Right atrium auricular region (tissue), 2 donors: ENCODE measurements at places on chromosomes 1 and 21. TPM values are rescaled to one million over a fixed set of nuclear protein-coding genes. Genes with fewer than 3 reads are reported as not detected.

MARCKSL1 gene
- total RNA-seq = 34.5 TPM

BTF3L4 gene
- total RNA-seq = 37.9 TPM

SPATA46 gene
- total RNA-seq = not detected

ARHGAP30 gene
- 4.6 TPM for total RNA-seq

BSND gene
- total RNA-seq = not detected

KANK4 gene
- 0.63 TPM for total RNA-seq

OR2L3 gene
- not detected for total RNA-seq

PEAR1 gene
- total RNA-seq = 12.5 TPM

GRCh38 chr1:110615548-110616130, 9.5 kb upstream of the KCNA2 start:
- H3K27me3 ChIP-seq = no peaks in the 10 kb centered on the region
- DNase-seq = no peak
- H3K27ac ChIP-seq = no peak overlapping the region
- H3K4me3 ChIP-seq = no peak overlapping the region
- no peaks in the 10 kb centered on the region for H3K36me3 ChIP-seq

DNA sequence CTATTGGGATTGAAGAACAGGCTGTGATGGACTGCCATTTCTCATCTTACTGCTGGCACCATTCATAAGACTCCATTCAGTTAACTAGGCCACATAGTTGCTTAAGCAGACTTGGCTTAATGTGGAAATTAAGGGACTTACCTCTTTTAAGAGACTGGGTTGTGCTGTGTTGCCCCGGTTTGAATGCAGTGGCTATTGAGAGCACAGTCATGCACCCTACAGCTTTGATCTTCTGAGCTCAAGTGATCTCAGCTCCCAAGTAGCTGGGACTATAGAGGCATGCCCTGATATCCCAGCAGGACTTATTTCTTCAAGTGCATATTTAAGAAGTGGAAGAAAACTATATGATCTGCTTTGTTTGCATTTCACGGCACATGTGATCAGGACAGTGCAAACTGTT, 181.1 kb downstream of the RASAL2 start:
- H3K4me3 ChIP-seq = no peak overlapping the region
- no peaks in the 10 kb centered on the region for H3K27me3 ChIP-seq
- no peaks in the 10 kb centered on the region for H3K4me1 ChIP-seq
- no peaks in the 10 kb centered on the region for H3K36me3 ChIP-seq
- no peak for DNase-seq

GRCh38 chr1:33575324-33575879, 103.0 kb downstream of the ZSCAN20 start:
- no peaks in the 10 kb centered on the region for H3K27me3 ChIP-seq
- no peaks in the 10 kb centered on the region for H3K4me1 ChIP-seq
- no peak overlapping the region for H3K4me3 ChIP-seq
- no peaks in the 10 kb centered on the region for H3K36me3 ChIP-seq

DNA sequence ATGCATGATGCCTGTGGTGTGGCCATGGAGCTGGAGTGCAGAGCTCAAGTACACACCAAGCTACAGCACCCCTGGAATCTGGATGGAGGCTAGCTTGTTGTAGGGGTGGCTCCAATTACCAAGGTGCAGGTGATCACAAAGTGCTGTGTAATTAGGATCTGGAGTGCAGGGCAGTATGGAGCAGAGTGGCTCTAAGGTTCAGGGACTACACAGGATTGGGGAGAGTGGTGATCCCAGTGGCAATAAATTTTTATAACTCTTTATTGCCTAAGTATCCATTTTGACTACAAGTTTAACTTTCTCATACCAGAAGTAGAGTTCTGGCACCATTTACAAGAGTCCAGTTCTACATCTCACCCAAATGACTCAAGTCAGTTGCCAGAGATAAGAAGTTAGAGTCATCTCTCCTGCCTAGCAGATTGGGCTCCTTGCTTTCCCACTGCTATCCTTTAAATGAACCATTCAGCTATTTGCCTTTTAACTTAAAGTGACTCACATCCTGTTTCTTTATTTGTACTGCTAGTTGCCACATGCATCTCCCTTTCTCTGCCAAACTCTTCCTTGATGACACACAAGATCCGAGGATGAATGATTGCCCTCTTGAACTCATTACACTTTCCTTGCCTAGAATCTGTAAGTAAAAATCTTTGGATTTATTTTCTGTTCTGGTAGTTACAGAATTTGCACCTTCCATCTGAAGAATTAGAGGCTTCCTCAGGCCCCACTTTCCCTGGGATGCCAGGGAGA, 427.2 kb downstream of the KCNT2 start:
- no peaks in the 10 kb centered on the region for H3K4me1 ChIP-seq
- no peak for DNase-seq
- H3K27ac ChIP-seq = no peak overlapping the region
- H3K27me3 ChIP-seq = no peaks in the 10 kb centered on the region
- H3K36me3 ChIP-seq = no peaks in the 10 kb centered on the region

DNA sequence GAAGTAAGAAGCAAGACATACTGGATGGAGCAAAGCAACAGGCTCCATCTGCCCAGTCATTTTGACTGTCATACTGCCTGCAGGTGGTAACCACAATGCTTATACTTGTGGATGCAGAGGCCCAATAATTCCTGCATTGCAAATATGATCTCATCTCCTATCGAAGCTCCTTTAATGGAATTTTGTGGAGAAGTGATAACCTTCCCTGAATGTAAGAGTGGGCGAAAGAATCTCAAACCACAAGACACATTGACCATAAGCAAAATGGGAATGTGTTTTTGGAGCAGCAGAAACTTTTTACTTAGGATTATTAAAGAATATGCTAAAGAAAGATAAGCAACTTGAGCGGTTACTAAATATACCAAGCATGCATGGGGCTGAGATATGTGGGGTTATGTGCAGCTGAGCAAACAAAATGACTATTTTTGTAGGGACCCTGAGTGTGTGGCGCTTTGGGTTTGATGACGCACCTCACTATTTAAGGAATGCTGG, 77.4 kb upstream of the BACH1 start:
- H3K27me3 ChIP-seq = no peaks in the 10 kb centered on the region
- H3K4me1 ChIP-seq = no peaks in the 10 kb centered on the region
- no peaks in the 10 kb centered on the region for H3K36me3 ChIP-seq
- no peak overlapping the region for H3K4me3 ChIP-seq

DNA sequence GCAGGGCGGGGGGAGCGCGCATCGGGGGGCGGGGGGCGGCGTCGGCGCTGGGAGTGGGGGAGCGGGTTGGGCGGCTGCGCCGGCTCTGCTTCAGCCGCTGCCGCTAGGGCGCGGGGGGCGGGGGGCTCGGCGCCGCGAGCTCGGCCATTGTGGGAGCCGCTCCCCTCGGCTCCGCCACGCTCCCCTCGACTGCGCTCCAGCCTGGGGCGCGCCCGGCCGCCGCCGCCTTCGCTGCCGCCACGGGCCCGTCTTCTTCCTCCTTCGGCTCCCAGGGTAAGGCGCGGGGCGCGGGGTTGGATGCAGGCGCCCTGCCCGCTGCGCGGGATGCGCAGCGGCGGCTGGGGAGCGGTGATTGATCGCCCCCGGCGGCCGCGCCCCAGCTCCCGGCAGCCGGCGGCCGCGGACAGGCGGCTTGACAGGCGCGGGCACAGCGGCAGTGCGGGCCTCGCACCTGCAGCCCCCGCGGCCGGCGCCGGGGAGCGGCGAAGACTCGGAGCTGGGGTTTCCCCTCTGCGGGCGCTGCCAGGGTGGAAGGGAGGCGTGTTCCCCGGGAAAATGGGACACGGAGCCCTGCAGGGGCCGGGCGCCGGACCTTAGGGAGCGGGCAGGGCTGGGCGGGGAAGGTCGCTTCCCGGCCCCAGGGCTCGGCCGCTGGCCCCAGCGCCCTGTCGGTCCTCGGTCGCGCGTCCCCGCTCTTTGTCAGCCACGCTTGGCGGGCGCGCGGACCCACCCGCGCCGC, 55.3 kb downstream of the NDUFS5 start:
- H3K4me3 ChIP-seq = peak overlapping the region; percentile 69
- H3K4me1 ChIP-seq = no peaks in the 10 kb centered on the region
- H3K27ac ChIP-seq = no peak overlapping the region
- no peak for DNase-seq
- H3K36me3 ChIP-seq = no peaks in the 10 kb centered on the region
- no peaks in the 10 kb centered on the region for H3K27me3 ChIP-seq

GRCh38 chr1:225559902-225560301, 93.0 kb downstream of the ENAH start:
- no peak for DNase-seq
- peaks cover 4% of the 10 kb centered on the region for H3K4me1 ChIP-seq
- peaks cover 5% of the 10 kb centered on the region for H3K27me3 ChIP-seq

GRCh38 chr1:22673486-22674409, 20.7 kb downstream of the C1QB start:
- H3K4me1 ChIP-seq = no peaks in the 10 kb centered on the region
- no peak overlapping the region for H3K4me3 ChIP-seq
- DNase-seq = no peak

- H3K4me3 ChIP-seq = no peak overlapping the region
- H3K27ac ChIP-seq = no peak overlapping the region
- no peak for DNase-seq
- H3K27me3 ChIP-seq = no peaks in the 10 kb centered on the region
- no peaks in the 10 kb centered on the region for H3K4me1 ChIP-seq
These were observed 7.8 kb upstream of the BSND start for GRCh38 chr1:54990916-54991315.

GRCh38 chr1:101325144-101325543, 88.3 kb downstream of the S1PR1 start:
- no peak overlapping the region for H3K4me3 ChIP-seq
- no peak overlapping the region for H3K27ac ChIP-seq
- no peaks in the 10 kb centered on the region for H3K27me3 ChIP-seq
- H3K4me1 ChIP-seq = no peaks in the 10 kb centered on the region
- no peak for DNase-seq

DNA sequence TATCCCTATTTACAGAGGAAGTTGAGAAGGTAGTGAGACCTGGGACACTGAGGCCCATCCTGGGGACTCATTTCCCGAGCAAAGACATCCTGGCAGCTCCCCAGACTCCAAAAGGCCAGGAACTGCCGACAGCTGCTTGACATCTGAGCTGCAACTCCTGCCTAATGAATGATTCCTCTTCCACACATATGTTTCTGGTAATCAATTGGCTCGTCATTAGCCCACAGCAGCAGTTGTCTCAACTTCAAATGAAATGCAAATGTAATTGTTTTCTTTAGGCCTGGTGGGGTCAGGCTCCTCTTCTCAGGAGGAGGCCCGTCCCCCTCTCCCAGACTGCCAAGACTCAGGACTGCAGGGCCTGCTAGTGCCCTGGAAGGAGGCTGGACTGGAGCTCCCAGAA, 61.8 kb upstream of the DISP3 start:
- H3K27ac ChIP-seq = no peak overlapping the region
- no peak for DNase-seq
- H3K4me1 ChIP-seq = no peaks in the 10 kb centered on the region
- H3K36me3 ChIP-seq = no peaks in the 10 kb centered on the region
- H3K27me3 ChIP-seq = no peaks in the 10 kb centered on the region
- H3K4me3 ChIP-seq = no peak overlapping the region

DNA sequence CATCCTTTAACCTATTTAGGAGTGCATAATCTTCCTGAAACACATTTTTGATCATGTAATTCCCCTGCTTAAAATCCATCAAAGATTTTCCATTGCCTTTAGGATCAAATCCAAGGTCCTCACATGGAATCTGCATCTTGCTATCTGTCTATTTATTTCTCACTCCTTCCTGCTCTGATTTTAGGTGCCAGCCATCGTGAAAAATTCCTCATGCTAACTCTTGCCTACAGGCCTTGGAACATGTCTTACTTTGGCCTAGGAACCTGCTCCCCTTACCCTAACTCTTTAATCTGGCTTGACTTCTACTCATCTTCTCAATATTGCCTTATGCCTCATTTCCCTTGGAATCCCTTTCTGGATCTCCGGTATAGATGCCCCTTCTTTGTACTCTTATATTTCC, 1074.3 kb downstream of the TTLL7 start:
- H3K36me3 ChIP-seq = no peaks in the 10 kb centered on the region
- no peak for DNase-seq
- H3K4me3 ChIP-seq = no peak overlapping the region
- no peak overlapping the region for H3K27ac ChIP-seq
- H3K4me1 ChIP-seq = no peaks in the 10 kb centered on the region

DNA sequence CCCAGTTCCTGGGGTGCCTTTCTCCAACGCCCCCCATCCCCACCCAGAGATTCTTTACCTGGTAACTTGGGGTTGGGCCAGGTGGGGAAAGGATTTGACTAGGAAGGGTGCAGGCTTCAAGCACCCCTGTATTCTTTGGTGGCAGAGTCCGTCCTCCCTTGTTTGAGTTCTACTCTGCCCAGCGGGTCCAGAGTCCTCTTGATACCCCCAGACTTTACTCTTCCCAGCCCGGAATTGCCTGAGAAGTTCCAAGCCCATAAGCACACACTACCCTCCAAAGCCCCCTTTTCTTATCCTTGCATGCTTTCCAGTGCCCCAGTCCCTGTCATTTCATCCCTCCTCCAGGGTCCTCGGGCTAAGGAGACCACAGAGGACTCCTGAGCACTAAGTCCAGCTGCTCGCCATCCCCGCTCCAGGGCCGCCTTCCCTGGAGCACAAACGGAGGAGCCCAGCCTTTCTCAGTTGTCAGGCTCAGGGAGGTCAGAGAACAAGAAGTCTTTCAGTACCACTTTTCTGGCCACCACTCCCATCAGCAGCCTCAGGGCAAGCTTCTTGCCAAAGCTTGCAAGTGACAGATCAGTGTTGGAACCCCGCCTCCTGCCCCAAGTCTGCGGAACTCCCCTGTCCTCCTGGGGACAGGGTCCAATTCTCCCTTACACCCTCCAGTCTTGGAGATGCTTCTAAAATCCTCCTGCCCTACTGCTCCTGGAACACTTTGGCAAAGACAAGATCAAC, 12.2 kb downstream of the SLC45A3 start:
- no peaks in the 10 kb centered on the region for H3K36me3 ChIP-seq
- peaks cover 38% of the 10 kb centered on the region for H3K4me1 ChIP-seq
- H3K27me3 ChIP-seq = no peaks in the 10 kb centered on the region
- no peak overlapping the region for H3K4me3 ChIP-seq
- no peak for DNase-seq

DNA sequence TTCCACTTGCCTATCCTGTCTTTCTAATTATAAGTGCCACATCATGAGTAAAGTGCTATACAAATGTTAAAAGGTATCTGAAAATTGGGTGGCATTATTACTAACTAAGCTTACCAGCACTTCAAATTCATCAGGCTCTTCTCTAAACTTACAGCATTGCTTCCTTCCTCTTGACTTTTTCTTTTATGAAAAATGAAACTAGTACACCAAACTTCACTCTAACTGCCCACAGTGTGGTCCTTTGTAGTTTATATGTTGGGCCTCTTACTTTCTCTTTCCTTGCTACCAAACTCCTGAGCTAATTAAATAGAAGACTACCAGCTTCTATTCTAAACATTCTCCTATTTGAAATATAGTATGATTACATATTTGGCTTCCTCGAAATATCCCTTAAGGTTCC, 81.8 kb downstream of the NOTCH2 start:
- no peak overlapping the region for H3K4me3 ChIP-seq
- no peak for DNase-seq
- H3K27me3 ChIP-seq = no peaks in the 10 kb centered on the region
- H3K36me3 ChIP-seq = no peaks in the 10 kb centered on the region

- no peaks in the 10 kb centered on the region for H3K4me1 ChIP-seq
- H3K4me3 ChIP-seq = no peak overlapping the region
- H3K36me3 ChIP-seq = peaks cover 100% of the 10 kb centered on the region
- DNase-seq = no peak
- no peaks in the 10 kb centered on the region for H3K27me3 ChIP-seq
These were observed 50.3 kb downstream of the PCSK9 start for GRCh38 chr1:55089683-55090082.
